Activated CD4-positive, alpha-beta T cell treated with anti-CD3 and anti-CD28 coated beads, Interleukin-2, amount 50 U/mL, for 1 hour (primary cell): ENCODE measurements at places on chromosomes 1 and 21.

GRCh38 chr1:210250998-210251679, 18.5 kb downstream of the SERTAD4 start:
- DNase-seq, result peak; percentile 10

DNA sequence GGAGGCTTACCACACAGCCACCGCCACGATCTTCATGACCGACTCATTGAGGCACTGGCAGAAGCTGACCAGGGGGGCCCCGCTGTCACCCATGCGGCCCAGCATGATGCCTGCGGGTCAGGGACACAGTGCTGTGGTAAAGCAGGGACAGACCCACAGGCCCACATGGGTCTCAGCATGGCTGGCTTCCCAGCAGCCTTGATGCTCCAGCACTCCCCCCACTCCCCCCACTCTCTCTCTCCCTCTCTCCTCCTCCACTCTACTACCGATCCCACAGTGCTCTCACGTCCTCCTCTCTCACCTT, 31.4 kb downstream of the PODN start:
- DNase-seq, result no peak

DNA sequence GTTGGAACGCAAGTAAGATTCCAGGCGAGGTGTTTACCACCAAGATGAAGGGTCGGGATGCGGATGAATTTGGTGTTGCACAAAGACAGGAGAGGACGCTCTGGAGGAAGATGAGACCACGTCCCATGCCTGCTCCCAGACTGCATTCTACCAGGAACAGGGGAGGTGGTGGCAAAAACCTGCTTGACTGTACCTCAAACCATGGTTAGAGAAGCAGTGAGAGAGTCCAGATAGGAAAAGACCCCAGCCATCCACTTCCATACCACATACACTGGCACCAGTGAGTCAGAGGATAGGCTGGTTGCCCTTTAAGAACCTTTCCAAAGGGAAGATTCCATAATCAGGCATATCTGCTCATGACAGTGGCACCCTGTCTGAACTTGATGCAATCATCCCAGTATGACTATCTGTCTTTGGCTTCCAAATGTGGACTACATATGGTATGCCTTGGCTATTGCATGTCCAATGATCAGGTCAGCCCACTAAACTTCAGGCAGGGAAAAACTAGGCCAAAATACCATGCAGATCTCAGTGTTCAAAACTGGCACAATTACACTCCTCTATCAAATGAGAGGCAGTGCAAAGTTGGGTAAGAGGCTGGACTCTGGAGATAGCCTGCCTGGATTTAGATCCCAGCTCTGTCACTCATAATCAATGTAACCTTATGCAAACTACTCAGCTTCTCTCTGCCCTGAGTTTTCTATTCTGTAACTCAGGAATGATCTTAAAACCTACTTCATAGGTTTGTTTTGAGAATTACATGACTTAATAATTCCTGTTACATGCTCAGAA, 20.6 kb downstream of the NPR1 start:
- DNase-seq, result no peak

DNA sequence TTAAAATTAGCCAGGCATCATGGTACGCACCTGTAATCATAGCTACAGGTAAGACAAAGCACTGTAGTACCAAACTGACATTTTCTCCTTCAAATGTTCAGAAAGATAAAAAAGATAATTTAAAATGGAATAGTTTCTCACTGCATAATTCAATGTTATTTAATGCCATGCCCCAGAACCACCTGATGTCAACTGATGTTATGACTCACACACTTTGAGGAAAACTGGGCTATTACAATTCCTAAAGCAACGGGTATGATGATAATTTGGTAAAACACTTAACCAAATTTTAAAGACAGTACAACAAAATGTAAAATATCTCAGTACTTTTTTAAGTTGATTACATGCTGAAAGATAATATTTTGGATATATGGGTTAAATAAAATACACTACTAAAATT, 22.9 kb upstream of the PLEKHO1 start:
- DNase-seq, result no peak

DNA sequence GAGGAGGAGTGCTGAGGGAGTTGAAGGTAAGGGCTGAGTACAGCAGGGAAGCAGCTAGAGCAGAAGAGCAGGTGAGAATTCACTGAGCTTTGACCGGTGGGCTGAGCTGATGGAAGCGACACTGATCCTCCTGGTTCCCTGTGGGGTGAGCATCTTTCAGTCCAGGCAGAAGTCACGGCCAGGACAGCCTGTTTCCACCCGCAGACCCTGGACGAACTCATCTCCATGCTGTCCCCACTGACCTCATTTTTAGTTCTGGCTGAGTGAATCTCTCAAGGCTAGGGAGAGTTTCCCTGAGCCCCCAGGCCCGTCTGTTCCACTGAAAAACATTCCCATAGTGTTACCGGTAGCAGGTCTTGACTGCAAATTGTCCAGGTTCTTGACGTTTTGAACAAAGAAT, 31.5 kb downstream of the FAM163A start:
- no peak for DNase-seq

GRCh38 chr21:42373908-42374455, 7.6 kb upstream of the TFF1 start:
- DNase-seq, result no peak

DNA sequence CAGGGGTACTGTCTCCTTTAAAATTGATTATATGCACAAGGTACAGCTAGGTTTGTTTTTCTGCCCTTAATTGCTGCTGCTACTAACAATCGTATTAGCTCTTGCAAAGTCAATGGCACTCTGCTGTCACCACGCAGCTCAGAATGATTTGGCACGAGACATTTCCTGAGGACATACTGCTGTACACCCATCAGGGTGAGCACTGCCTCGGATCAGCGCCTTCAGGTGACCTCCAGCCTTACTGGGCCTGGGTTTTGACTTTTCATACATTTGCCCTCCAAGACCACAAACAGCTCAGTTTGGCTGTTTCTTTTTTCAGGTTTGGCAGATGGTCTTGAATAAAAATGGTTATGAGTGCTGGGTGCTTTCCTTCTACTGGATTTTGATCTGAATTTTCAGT, 110.9 kb downstream of the NTPCR start:
- no peak for DNase-seq

DNA sequence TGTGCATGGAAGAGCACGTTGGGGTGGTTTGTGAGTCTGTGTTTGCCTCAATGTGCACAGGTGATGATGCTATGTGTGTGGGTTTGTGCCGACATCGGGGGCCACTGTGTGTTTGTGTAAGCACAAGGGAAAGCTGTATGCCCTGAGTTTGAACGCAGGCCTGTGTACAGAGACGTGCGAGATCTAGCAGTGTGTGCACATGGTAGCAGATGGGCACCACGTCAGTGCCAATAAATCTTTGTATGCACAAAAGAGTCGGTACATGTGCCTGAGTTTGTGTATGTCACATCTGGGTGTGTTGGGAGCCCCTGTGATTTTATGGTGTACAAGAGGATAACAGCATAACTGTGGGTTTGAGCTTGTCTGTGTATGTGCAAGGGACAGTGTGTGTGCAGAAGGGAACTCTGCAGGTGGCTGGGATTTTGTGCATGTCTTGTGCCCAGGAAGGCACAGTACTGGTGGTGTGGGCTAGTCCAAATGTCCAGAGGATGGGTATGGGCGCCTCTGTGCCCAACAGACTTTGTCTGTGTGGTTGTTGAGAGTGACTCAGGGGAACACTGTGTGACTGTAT, 32.0 kb upstream of the WASF2 start:
- DNase-seq, result peak; percentile 13

DNA sequence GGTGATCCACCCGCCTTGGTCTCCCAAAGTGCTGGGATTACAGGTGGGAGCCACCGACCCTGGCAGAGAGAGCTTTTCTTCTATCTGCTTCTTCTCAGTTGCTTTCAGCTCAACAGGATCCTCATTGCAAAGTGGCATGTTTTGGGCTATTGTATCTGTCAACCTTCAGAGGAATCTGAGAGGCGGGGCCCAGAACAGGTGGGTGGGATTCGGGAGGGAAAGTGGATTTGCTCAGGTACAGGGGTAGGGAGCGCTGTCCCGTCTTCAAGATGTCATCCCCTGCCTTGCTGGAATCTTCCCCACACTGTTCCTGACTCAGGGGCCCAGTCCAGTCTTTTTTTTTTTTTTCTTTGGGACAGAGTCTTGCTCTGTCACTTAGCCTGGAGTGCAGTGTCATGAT, 26.9 kb upstream of the RCC2 start:
- DNase-seq, result no peak

DNA sequence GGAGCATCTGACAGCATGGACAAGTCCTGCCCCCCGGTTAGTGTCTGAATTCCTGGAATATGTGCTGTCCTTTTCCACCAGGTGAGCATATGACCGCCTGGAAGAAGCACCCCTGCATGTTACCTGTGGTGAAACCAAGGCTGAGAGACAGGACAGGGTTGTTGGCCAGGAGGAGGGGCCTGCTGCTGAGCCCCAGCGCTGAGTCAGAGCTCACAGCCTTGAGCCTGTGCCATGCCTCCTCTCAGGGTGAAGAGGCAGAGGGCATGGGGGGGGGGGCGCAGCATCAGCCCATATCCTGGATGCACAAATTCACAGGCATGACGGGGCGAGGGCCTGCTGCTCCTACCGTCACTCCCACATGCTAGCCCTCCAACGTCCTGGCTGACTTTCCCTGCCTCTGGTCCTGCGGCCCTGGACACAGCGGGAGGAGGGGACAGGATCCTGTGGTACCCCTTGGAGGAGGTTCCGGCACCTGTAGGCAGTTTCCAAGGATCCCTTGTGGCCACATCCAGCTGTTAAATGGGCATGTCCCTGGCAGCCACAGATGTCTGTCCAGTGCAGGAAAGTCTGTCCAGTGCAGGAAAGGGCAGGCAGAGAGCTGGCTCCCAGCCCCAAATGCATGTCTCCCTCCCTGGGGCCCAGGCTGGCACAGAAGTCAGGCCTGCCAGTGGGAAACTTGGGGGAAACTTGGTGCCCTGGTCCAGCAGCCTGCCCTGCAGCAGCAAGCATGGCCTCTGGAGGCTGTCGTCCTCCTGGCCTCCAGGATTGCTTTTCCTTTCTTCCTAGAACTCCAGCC, 23.9 kb downstream of the TTC34 start:
- DNase-seq, result no peak

DNA sequence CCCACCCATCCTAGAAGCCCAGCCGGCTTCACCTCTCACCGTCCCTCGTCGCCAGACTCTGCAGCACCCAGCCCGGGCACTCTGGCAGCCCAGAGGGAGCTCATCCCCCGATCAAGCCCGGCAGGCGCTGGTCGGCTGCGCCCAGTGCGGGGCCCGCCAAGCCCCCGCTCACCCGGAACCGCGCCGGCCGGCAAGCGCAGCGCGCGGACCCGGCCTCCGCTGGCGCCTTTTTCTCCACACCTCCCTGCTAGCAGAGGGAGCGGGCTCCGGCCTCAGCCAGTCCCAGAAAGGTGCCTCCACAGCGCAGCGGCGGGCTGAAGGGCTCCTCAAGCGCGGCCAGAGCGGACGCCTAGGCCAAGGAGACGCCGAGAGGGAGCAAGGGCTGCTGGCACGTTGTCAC, 2023.3 kb downstream of the NCAM2 start:
- DNase-seq, result no peak

GRCh38 chr1:27891196-27891889, 19.0 kb downstream of the THEMIS2 start:
- DNase-seq, result peak; percentile 41

DNA sequence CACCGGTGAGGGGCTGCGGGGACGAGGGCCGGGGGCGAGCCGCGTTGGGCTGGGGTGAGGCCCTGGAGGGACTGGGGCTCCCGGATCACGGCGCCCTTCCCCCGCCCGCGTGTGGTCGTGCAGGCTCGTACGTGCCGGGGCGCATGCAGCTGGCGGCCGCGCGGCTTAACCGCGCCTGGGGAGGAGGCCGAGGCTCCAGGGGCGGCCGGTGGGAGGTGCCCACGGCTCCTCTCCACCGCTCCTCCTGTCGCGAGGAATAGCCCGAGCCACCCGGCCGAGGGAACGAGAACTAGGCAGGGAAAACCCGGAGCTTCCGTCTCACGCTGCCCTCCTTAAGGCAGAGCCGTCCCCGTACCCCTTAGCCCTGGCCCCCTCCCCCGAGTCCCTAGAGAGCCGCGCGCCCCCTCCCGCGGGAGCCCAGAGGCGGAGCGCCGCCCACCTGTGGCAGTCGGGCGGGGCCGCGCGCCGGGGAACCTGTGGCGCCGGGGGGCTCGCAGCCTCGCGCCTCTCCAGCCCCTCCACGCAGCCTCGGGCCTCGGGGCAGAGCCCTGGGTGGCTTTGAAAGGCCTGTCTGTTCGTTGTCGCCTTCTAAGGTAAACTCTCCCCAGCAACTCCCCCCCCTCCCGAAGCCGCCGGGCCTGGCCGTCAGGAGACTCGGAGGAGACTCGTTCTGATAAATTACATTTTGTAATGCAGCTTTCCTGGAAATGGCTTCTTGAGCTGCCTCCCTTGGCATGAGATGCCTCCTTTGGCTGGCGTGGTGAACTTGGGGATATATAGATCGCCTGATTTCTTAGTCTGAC, 746 bp downstream of the AK4 start:
- DNase-seq, result no peak

DNA sequence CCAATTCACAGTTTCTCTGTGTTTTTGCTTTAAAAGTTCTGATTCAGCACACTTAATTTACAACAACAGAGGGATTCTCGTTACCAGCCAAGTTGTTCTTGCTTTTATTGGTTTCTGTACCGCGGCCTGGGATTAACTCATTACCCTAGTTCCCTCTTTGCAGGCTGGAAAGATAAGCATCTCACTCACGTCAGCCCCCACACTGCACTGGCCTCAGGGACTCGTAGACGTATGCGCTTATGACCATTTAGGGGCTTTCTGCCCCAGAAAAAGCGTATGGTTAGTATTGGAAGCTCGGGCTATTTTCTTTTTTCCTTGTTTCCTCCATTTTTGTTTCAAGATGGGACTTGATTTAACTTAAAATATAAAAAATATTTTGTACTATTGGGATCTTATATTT, 76.0 kb downstream of the POFUT2 start:
- no peak for DNase-seq

- no peak for DNase-seq
These were observed 100.7 kb upstream of the GFI1 start for GRCh38 chr1:92587445-92587844.

GRCh38 chr1:234870020-234870981, 258.3 kb downstream of the TOMM20 start:
- no peak for DNase-seq

GRCh38 chr1:21216835-21217811, 40.4 kb upstream of the EIF4G3 start:
- DNase-seq, result peak; percentile 69

GRCh38 chr1:155179112-155180031, 5.7 kb downstream of the TRIM46 start:
- no peak for DNase-seq

DNA sequence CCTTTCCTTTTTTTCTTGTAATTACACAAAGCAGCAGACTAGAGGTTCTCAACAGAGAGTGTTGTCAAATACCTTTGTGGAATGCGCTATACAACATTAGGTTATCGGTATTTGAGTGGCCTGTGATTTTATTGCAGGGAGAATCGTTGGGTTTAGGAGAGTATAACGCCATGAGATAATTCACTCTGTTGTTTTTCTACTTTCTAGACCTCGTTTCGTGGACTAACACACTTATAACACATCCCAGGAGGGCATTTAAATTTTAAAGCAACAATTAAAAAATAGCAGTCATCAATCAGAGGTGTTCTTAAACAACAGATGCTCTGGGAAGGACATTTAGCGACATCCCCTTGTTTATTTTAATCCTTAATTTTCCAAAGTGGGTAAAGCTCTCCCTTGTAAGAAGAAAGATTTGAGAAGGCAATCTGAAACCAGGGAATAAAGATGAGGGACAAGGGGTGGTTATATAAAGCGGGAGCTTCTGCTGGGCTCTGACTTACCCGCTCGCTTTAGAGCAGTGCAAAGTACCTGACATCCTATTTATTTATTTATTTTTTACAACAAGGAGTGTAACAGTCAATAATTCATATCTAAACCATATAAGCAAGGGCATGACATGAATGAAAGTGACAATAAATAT, 4.9 kb downstream of the PBX1 start:
- no peak for DNase-seq
